ENCODE measurements at places on chromosomes 5 and 9. TPM values are rescaled to one million over a fixed set of nuclear protein-coding genes. Genes with fewer than 3 reads are reported as not detected.
A peak's percentile ranks its signal among the peaks of the same experiment; 100 is the strongest.

GRCh38 chr5:142015781-142016533 lies 3.1 kb upstream of the GNPDA1 start:
- H3K27ac ChIP-seq, result peak overlapping the region; percentile 94
- DNase-seq, result peak; percentile 88
- no peaks in the 10 kb centered on the region for H3K27me3 ChIP-seq
- peak overlapping the region; percentile 90 for H3K4me3 ChIP-seq
- peaks cover 66% of the 10 kb centered on the region for H3K4me1 ChIP-seq

GRCh38 chr5:40681363-40682153 lies 1.8 kb downstream of the PTGER4 start:
- DNase-seq, result peak; percentile 82
- H3K36me3 ChIP-seq, result peaks cover 65% of the 10 kb centered on the region
- peak overlapping the region; percentile 99 for H3K27ac ChIP-seq
- peaks cover 43% of the 10 kb centered on the region for H3K4me1 ChIP-seq

GRCh38 chr5:27241564-27242257 lies 203.3 kb upstream of the CDH9 start:
- H3K4me3 ChIP-seq, result no peak overlapping the region
- no peak for DNase-seq
- H3K27me3 ChIP-seq, result no peaks in the 10 kb centered on the region
- H3K36me3 ChIP-seq, result no peaks in the 10 kb centered on the region
- H3K27ac ChIP-seq, result no peak overlapping the region

- H3K27me3 ChIP-seq, result peaks cover 7% of the 10 kb centered on the region
- H3K36me3 ChIP-seq, result no peaks in the 10 kb centered on the region
- no peak overlapping the region for H3K4me3 ChIP-seq
- H3K27ac ChIP-seq, result no peak overlapping the region
- no peak for DNase-seq
These were observed 64.4 kb downstream of the NUDT12 start for GRCh38 chr5:103498211-103498610.

- no peaks in the 10 kb centered on the region for H3K4me1 ChIP-seq
- no peak overlapping the region for H3K4me3 ChIP-seq
- no peaks in the 10 kb centered on the region for H3K27me3 ChIP-seq
- H3K36me3 ChIP-seq, result no peaks in the 10 kb centered on the region
- no peak overlapping the region for H3K27ac ChIP-seq
These were observed 46.8 kb downstream of the ELAVL2 start for GRCh38 chr9:23779220-23779619.

DNA sequence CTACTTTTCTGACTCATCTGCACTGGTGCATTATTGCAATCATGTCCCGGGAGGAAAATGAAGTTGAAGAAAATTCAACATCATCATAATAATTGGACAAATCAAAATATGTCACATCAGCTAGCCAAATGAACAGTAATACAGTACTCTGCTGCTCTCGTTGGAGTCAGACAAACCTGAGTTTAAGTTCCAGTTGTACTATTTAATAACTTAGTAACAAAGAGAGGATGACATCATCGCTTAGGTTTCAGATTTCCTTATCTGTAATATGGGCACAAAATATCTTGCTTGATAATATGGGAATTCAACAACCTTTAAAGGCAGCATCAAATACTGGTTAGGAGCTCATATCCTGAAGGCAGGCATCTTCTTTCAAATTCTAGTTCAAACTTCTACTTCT lies 1248.9 kb upstream of the ACO1 start:
- no peaks in the 10 kb centered on the region for H3K27me3 ChIP-seq
- no peak for DNase-seq
- H3K4me1 ChIP-seq, result no peaks in the 10 kb centered on the region
- H3K27ac ChIP-seq, result no peak overlapping the region
- no peak overlapping the region for H3K4me3 ChIP-seq
- no peaks in the 10 kb centered on the region for H3K36me3 ChIP-seq

DNA sequence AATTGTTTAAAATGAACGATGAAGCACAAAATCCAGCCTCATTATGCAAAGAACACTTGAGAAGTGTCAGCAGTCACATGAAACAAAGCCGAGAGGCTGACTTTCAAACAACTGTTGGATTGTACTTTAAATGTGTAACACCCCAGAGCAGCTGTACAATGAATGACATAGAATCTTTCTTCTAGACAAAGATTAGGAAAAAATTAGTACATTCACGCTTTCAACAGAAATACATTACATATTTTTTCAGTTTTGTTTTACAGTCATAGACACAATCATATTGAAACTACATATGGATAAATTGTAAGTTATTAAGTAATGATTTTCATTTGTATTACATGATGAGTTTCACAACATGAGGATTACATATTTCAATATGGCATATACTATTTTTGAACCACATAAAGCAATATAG lies 10.6 kb upstream of the AGXT2 start:
- H3K27ac ChIP-seq, result no peak overlapping the region
- no peaks in the 10 kb centered on the region for H3K36me3 ChIP-seq
- peaks cover 24% of the 10 kb centered on the region for H3K27me3 ChIP-seq
- peaks cover 2% of the 10 kb centered on the region for H3K4me1 ChIP-seq
- no peak for DNase-seq
- H3K4me3 ChIP-seq, result no peak overlapping the region

DNA sequence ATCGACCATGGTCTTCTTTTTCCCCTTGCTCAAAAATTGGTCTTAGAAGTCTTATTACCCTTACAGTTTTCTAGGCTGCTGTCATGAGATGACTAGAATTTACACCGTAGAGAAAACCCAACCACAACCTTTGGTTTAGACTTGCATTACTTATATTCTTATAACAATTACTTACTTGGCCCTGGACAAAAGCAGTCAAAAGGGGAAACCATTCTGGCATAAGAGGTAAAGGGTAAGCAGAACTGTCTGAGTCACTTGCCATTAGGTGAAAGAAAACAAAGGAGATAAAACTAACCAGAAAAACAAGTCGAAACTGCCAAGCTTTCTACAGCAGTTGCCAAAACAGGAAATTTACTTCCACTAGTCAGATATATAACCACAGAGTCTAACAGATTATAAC lies 17.9 kb downstream of the TMEM245 start:
- peaks cover 58% of the 10 kb centered on the region for H3K36me3 ChIP-seq
- peaks cover 53% of the 10 kb centered on the region for H3K4me1 ChIP-seq
- H3K27ac ChIP-seq, result peak overlapping the region; percentile 89
- H3K27me3 ChIP-seq, result no peaks in the 10 kb centered on the region
- DNase-seq, result peak; percentile 75

DNA sequence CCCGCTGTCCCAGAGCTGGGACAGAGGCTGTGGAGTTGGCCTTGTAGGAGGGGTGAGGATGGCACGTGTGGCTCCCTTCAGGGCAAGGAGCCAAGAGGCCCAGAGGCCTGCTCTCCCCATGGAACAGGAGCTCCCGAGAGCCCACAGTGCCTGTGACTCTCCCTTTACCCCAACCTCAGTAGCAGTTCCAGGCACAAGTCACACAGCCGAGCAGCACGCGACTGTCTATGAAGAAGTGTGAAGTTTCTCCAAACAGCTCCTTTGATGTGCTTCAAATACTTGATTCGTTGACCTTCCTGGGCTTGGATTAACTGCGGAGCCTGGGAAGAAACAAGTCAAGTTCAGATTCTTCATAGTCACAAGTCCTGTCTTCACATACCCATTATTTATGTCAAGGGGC lies 208.7 kb downstream of the IRX2 start:
- no peaks in the 10 kb centered on the region for H3K4me1 ChIP-seq
- H3K27ac ChIP-seq, result no peak overlapping the region
- no peak overlapping the region for H3K4me3 ChIP-seq
- no peaks in the 10 kb centered on the region for H3K36me3 ChIP-seq

- H3K4me3 ChIP-seq, result no peak overlapping the region
- H3K27ac ChIP-seq, result no peak overlapping the region
- peaks cover 58% of the 10 kb centered on the region for H3K27me3 ChIP-seq
- H3K4me1 ChIP-seq, result peaks cover 7% of the 10 kb centered on the region
- no peak for DNase-seq
- peaks cover 2% of the 10 kb centered on the region for H3K36me3 ChIP-seq
These were observed 4.0 kb downstream of the PAPPA start for GRCh38 chr9:116157436-116158138.

- no peak overlapping the region for H3K4me3 ChIP-seq
- peaks cover 8% of the 10 kb centered on the region for H3K4me1 ChIP-seq
- no peaks in the 10 kb centered on the region for H3K27me3 ChIP-seq
- no peak overlapping the region for H3K27ac ChIP-seq
These were observed 137.8 kb downstream of the AGTPBP1 start for GRCh38 chr9:85603936-85604335.

- H3K27me3 ChIP-seq, result peaks cover 4% of the 10 kb centered on the region
- H3K27ac ChIP-seq, result no peak overlapping the region
- H3K36me3 ChIP-seq, result no peaks in the 10 kb centered on the region
- DNase-seq, result no peak
These were observed 220.9 kb downstream of the KIAA0825 start for GRCh38 chr5:94397508-94397907.

- peaks cover 2% of the 10 kb centered on the region for H3K27me3 ChIP-seq
- peaks cover 17% of the 10 kb centered on the region for H3K4me1 ChIP-seq
- no peak for DNase-seq
- H3K4me3 ChIP-seq, result peak overlapping the region; percentile 15
- no peaks in the 10 kb centered on the region for H3K36me3 ChIP-seq
These were observed 7.1 kb upstream of the RNF145 start for GRCh38 chr5:159216454-159216853.

DNA sequence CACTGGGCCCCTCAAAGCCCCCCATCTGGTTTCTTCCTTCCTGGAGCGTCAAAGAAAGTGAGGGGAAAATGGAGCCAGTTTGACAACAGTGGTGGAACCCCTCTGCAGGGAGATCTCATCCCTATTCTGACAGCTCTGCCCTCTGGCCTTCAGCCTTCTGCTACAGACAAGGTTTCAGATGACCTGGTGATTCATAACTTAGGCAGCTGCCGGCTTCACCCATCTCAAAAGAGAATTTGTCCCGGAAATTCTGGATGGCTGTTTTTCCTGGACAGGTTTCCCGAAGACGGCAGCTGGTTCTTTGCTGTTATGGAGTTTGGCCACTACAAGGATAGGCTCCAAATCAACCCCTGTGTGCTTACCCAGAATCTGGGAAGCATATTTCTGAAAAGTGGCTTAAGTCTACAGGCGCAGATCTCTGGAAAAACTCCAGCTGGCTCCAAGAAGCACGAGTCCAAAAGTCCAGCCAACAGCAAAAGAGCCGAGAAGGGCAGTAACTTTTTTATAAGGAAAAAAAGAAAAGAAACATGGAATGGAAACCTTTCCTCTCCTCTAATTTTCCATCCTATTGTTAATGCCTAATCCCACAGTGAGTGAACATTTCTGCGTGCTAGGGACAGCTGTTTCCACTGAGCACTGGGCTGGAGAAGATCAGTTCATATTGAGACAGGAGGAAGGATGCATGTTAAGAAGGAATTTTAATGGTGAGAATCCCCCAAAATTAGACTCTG lies 54.5 kb downstream of the ZNF366 start:
- DNase-seq, result no peak
- H3K27me3 ChIP-seq, result no peaks in the 10 kb centered on the region
- no peak overlapping the region for H3K4me3 ChIP-seq
- no peak overlapping the region for H3K27ac ChIP-seq
- H3K36me3 ChIP-seq, result no peaks in the 10 kb centered on the region
- no peaks in the 10 kb centered on the region for H3K4me1 ChIP-seq

DNA sequence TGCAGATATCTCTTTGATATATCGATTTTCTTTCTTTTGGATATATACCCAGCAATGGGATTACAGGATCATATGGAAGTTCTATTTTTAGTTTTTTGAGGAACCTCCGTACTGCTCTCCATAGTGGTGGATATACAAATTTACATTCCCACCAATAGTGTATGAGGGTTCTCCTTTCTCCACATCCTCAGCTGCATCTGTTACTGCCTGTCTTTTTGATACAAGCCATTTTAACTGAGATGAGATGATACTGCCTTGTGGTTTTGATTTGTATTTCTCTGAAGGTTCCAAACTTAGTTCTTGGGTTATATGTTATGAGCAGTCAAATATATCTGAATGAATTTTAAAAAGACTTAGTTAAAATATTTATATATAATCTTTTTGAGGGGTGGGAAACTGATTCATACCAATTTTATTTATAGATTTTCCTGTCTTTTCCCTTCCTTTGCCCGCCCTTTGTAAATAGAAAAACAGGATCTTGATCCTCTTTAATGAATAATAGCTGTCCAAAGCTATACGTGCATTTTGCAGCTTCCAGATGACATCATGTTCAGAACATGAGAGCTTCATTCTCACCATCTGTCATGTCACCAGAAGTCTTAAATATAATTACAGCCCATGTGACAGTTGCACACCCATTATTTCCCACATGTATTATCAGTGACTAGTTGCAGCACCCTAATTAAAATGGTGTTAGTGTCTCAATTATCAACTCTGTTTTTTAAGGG lies 6.2 kb upstream of the ARHGEF28 start:
- H3K4me1 ChIP-seq, result no peaks in the 10 kb centered on the region
- H3K27me3 ChIP-seq, result peaks cover 40% of the 10 kb centered on the region
- DNase-seq, result no peak

- H3K4me3 ChIP-seq, result no peak overlapping the region
- no peak overlapping the region for H3K27ac ChIP-seq
- no peak for DNase-seq
- H3K27me3 ChIP-seq, result no peaks in the 10 kb centered on the region
- H3K36me3 ChIP-seq, result peaks cover 9% of the 10 kb centered on the region
These were observed 87.6 kb downstream of the PHF2 start for GRCh38 chr9:93663877-93664548.

DNA sequence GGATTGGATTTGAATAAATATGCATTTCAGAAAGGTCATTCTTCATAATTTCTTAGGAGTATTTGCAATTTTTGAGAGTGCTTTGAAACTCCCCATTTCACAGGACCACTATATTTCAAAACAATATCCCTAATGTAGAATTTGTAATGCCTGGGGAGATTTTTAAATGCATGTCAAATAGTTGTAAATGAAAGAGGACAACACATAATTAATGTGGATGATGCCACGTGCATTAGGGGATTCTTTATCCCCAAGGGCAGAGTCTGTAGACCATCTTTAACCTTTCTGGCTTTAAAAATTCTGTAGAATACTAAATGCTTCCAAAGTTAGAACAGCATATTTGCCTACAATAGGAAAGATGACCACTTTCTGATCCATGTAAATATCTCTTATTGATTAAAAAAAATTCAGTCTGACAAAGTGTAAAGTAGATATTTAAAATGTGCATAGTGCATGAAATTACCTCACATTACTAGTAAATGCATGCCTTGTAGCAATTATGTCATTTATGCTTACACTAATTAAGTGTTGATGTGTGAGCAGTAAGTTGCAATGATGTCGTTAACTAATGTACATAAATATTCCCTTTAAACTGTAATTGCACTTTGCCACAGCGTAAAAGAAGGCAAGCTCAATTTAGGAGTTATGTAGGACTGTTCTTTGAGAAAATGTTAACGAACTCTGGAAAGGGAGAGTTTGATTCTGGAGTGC lies 416.1 kb downstream of the PSAT1 start:
- H3K4me1 ChIP-seq, result no peaks in the 10 kb centered on the region
- H3K27me3 ChIP-seq, result no peaks in the 10 kb centered on the region
- DNase-seq, result no peak

- DNase-seq, result no peak
- H3K4me1 ChIP-seq, result peaks cover 6% of the 10 kb centered on the region
- H3K4me3 ChIP-seq, result no peak overlapping the region
- H3K36me3 ChIP-seq, result no peaks in the 10 kb centered on the region
These were observed 33.0 kb downstream of the FAM240B start for GRCh38 chr9:38686933-38687332.

Gene MRNIP
- total RNA-seq, result 27.8 TPM

Gene TPRN
- 15.1 TPM for total RNA-seq

Gene ADAMTSL1
- not detected for total RNA-seq

Gene PCDHGB5
- total RNA-seq, result 0.43 TPM

Gene MSX2
- not detected for total RNA-seq

Gene IL3
- total RNA-seq, result 71.3 TPM

Gene TAF11L10
- not detected for total RNA-seq

Gene STPG3
- total RNA-seq, result 0.99 TPM

Gene BTNL9
- not detected for total RNA-seq

Gene ARSI
- not detected for total RNA-seq

Gene SLC26A2
- total RNA-seq, result 9.0 TPM

Gene JAK2
- total RNA-seq, result 29.3 TPM
